ENCODE measurements at places on chromosomes 1 and 21.

DNA sequence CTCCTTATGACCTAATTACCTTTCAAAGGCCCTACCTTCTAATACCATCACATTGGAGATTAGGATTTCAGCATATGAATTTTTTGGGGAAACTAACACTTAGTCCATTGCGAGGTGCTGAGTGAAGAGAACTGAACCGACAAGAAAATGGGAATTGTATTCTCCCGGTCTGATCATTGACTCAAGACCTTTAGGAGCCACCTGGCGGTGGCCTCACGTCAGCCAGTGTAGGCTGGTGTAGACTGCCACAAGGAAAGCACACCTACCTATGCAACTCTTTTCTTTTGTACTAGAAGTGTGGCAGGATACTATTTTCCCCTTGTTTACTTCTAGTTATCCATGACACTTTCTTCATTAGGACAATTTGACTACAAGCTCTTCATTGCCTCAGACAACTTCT is 333.5 kb upstream of the B3GALT2 start:
- DNase-seq: no peak

- no peak for DNase-seq
These were observed 44.5 kb downstream of the MDM4 start for GRCh38 chr1:204560590-204561150.

GRCh38 chr1:58789996-58790660 is 6.3 kb upstream of the JUN start:
- DNase-seq: no peak

GRCh38 chr21:16633831-16634459 is 878.9 kb upstream of the CXADR start:
- DNase-seq: no peak

- DNase-seq: no peak
These were observed 75.5 kb downstream of the ASTN1 start for GRCh38 chr1:177088966-177089365.

DNA sequence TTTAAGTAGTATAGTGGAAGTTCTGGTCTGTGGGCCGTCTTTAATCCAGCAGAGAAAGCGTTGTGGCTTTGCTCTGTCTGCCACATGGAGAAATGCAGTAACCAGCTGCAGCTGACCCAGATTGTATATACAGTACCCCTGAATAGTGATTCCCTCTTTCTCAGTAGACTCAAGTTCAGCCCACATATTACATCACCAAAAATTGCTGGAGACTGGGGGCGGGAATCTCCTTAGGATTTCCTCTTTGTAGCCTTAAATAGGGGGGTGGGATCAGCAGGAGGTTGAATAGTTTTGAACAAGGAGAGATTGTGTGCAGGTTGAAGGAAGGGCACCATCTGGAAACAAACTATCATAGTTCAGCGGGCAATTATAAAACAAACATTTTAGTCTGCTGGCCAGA is at the start of gene ANGPTL1:
TSS of gene ANGPTL1 (minus strand) at position 134 of the 400 bp plus-strand sequence. CDS start 5,301 bp downstream, outside the sequence.
- no peak for DNase-seq

GRCh38 chr1:35808450-35809113 is 766 bp downstream of the AGO4 start:
- DNase-seq: peak; percentile 41

GRCh38 chr1:94093996-94094395 is 27.0 kb downstream of the ABCA4 start:
- DNase-seq: no peak

GRCh38 chr1:87462894-87463293 is 134.2 kb downstream of the LMO4 start:
- no peak for DNase-seq

GRCh38 chr1:180933141-180933540 is 20.4 kb downstream of the KIAA1614 start:
- no peak for DNase-seq

GRCh38 chr1:231209531-231209930 is 31.5 kb upstream of the GNPAT start:
- DNase-seq: no peak

DNA sequence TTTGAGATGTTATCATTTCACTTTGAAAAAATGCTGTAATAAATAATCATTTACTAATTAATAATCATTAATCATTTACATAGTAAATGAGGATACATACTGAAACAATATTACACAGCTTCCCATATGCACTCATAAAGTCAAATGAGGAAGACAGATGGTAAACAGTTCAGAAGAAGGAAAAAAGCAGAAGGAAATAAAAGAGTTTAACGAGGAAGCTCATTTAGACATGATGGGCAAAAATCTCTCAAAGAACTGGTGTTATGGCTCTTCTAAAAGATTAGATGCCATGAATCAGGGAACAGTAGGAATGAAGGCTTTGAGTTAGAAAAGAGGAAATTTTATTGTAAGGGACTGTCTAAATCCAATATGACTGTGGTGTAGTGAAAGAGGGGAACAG is 347.6 kb downstream of the PTPRC start:
- no peak for DNase-seq

GRCh38 chr1:208455821-208456220 is 211.6 kb upstream of the PLXNA2 start:
- no peak for DNase-seq

GRCh38 chr21:41627428-41627827 is 119.5 kb upstream of the TMPRSS2 start:
- no peak for DNase-seq

- no peak for DNase-seq
These were observed 6.6 kb upstream of the THRAP3 start for GRCh38 chr1:36217670-36218069.

- DNase-seq: no peak
These were observed 447.2 kb downstream of the MATN1 start for GRCh38 chr1:30275926-30276764.

DNA sequence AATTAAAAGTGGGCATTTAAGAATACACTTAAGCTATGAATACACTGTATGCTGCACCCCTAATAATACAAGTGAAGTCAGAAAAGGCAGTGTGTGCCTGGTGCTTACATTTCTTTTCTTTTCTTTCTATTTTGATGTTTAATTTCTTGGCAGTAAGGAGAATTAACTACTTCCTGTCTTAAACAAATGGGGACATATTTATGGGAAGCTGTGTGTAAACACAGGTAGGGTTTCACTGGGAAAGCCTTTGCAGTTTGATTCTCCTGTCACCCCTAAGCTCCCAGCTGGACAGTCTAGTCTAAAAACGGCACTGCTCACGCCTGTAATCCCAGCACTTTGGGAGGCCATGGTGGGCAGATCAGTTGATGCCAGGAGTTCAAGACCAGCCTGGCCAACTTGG is 146.0 kb downstream of the MIS18A start:
- DNase-seq: no peak

- DNase-seq: peak; percentile 93
These were observed 4.2 kb upstream of the ECE1 start for GRCh38 chr1:21294266-21294989.

GRCh38 chr21:16215663-16216183 is 485.9 kb downstream of the USP25 start:
- DNase-seq: peak; percentile 38

- DNase-seq: no peak
These were observed 44.8 kb upstream of the CCDC27 start for GRCh38 chr1:3707298-3707938.

DNA sequence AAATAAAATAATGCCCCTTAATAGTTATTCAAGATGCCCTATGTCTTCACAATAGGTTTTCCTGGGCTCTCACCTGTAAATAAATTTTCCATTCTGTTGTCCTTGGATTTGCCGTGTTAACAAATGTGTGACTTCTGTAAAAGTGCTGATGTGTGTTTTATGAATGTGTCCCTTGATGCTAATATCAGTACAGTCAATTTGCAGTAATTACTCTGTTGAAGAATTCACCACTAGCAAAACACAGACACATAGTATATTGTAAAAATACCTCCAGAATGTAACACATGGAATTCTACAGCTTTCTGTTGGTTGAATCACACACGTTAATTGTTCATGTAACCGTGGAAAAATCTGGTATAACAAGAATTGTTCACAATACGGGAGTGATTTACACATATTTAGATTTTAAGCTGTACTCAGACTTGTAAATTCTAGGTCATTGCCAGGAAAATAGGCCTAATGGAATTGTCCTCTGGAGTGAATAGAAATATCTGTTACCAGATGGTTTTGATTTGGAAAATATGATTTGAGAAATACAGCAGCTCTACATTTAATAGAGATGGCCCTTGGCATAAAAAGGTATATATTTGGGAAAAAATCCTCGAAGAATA is 36.7 kb upstream of the KCNK2 start:
- DNase-seq: no peak

GRCh38 chr1:5274527-5274926 is 620.1 kb downstream of the AJAP1 start:
- no peak for DNase-seq

DNA sequence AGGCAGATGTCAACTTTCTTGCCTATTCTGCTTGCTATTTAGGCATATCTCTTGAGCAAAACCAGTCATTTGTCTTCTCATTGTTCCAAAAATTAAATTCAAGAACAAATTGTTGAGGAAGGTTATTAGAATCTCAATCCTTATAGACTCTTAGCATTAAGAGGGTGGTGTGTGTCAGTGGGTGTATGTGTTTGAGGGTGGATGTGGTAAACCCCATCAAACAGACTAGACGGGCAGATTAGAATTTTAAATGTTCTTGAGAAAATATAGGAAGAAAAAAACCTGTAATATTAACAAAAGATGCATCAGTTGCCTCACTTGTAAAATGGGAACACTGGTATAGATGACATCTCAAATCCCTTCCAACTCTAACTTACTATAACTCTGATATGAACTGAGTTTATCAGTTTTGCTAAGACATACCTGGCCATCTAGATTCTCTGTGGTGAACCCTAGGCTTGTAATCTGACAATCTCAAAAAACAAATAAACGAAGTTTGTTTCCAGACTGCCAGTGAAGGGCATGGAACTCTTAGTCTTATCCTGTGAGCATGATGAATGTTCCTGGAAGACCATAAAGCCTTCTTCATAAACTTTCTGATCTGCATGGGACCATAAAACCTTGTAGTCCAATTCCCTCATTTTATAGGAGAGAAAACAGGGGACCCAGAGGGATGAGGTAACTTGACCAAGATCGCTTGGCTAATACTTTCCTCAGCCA is 176.3 kb upstream of the SGIP1 start:
- no peak for DNase-seq

GRCh38 chr1:156490401-156491032 is 10.1 kb downstream of the MEF2D start:
- DNase-seq: peak; percentile 38

DNA sequence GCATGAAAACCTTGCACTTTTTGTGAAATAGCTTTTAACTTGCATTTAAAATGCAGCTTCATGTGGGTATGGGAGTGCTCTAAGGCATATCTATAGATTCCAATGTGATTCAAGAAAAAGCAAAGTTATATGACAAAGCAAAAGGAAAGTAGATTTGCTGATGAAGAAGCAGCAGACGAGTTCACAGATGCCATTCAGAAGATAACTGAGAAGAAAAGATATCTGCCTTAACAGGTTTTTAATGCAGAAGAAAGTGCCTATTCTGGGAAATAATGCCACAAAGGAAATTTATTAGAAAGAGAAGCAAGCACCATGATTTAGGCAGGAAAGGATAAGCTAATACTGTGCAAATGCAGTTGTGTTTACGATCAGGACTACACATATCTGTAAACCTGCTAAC is 68.1 kb downstream of the PHTF1 start:
- DNase-seq: no peak

GRCh38 chr1:62180639-62181038 is 14.0 kb upstream of the L1TD1 start:
- no peak for DNase-seq

GRCh38 chr1:171850651-171851350 is 9.5 kb downstream of the DNM3 start:
- no peak for DNase-seq

DNA sequence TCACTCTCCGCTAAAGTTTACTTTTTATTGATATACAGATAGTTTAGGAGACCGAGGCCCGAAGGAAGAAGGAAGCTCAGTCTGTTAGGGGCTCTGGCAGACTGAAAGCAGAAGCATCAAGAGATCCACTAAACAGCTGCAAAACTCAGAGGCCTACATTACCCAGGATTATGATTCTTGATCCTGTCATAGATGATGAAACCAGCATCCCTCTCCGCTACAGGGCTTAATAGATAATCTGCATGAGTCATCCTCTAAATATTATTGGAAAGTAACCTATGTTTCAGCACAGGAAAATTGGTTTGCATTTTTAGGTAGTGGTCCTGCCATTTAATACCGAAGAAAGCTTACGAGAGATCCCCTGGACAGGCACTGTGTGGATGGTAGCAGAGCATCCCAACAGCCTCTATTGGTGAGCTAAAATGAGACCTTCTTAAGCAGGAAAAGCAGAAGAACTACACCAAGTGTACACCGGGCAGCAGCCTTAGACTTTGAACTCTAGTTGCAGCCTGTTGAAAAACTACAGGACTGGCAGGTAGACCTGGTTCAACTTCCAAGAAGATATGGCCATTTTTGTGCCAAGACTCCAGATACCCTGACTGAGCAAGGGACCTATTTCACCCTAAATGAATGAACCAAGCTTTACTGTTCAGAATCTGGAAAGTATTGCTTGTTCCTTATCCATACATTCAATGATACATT is 6.8 kb downstream of the CASQ2 start:
- DNase-seq: no peak

DNA sequence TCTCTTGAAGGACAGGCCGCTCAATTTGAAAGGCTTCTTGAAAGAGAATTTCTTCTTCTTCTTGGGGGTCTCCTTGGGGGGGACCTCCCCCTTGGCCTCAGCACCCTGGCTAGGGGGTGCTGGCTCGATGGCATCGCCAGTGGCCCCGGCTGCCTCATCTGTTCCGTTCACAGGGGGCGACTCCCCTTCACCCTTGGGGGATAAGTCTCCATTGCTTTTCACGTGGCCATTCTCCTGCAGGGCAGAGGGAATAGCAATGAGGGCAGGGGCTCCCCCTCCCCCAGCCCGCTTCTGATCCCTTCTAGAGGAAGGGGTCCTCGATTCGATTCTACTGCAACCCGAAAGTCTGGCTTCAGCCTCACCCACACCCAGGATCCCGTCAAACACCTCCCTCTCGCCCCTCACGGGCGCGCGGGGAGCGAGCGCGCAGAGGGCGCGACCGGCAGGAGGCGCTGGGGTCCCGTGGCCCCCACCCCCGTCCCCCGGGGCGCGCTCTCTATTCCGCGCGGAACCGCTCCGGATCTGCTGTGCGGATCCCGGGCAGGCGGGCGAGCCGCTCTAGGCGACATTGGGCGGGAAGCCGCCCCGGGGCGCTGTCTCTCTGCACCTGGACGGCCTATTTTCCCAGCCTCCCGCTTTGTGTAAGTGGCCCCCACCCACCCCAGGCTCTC is 1.0 kb downstream of the MARCKSL1 start:
- DNase-seq: peak; percentile 79

GRCh38 chr1:42142894-42143675 is 10.1 kb upstream of the GUCA2B start:
- peak; percentile 11 for DNase-seq

DNA sequence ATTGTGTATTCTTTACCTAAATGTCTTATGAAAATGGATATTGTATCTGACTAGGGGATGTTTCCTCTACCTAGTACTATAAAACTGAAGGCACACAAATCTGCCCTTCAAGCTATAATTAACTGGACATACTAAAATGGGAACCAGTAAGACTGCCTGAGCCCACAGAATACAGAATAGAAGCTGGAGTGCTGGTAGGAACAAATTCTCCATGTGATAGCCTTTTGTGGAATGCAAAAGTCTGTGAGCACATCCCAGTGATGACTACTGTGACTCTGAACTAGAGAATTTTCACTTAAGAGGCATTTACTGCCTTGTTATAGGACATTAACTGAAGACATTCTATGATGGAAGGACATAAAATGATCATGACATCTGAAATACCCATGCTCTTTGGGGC is 30.3 kb downstream of the KIFAP3 start:
- DNase-seq: no peak

Data from NAMALWA (cell line).